ENCODE measurements at places on chromosomes 5 and 9.

- no peak for DNase-seq
Observed at GRCh38 chr5:108181975-108182374, 199.9 kb downstream of the FBXL17 start.

DNA sequence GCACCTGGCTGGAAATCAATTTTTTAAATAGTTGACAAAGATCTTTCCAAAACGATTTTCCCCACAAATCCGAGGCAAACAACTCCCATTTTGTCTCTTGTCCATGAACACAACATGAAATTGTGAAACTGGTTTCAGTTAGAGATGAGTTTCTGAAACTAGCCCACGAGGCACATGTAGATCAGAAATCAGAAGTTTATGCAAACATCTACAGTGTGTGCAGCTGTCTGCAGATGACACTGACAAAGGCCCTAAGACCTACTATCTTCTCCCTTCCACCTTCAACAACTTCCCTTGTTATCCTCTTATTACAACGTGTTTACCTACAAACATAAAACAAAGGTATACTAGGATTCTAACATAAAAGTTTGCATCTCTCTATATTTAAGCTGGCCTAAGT, 183.3 kb downstream of the DIRAS2 start:
- DNase-seq, result no peak

GRCh38 chr9:127614961-127615360, 2.9 kb downstream of the STXBP1 start:
- DNase-seq, result no peak

DNA sequence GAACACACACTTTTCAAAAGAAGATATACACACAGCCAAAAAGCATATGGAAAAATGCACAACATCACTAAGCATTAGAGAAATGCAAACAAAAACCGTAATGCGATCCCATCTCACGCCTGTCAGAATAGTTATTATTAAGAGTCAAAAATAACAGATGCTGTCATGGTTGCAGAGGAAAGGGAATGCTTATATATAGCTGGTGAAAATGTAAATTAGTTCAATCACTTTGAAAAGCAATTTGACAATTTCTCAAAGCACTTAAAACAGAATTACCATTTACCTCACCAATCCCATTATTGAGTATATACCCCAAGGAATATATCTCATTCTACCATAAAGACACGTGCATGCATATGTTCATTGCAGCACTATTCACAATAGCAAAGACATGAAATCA, 126.8 kb upstream of the MRPS30 start:
- DNase-seq, result no peak

- no peak for DNase-seq
Observed at GRCh38 chr5:179143446-179143845, 83.3 kb downstream of the ZNF354C start.

DNA sequence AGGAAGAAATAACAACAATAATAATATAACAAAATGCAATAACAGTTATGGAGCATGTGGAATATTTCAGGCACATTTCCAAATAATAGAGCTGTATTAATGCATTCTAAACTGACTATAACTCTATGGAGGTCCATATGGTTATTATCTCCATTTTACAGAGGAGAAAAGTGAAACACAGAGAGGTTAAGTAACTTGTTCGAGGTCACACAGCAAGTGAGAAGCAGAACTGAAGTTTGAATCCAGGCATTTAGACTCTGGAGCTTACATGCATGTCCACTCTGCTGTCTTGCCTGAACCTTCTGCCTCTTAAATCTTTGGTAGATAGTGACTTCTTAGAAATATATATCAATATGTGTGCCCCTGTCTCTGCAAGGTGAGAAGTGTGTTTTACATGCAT, 350.8 kb downstream of the GADD45G start:
- no peak for DNase-seq

DNA sequence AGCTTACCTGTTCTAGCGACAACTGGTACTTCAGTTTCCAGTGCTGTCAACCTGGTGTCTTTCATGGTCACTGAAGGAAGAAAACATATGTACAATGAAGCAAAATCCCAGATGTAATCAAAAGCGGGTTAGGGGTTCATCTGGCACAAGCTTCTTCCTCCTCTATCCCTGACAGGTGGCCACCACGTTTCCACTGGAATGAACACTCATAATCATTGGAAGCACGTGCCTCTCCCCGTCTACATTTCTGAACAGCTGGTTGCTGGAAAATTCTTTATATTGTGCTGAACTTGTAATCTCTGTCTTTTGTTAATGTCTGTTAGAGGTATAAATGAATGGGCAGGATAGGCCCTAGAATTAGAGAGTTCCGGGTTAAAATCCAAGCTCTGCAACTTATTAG, 9.4 kb downstream of the TSC1 start:
- no peak for DNase-seq

DNA sequence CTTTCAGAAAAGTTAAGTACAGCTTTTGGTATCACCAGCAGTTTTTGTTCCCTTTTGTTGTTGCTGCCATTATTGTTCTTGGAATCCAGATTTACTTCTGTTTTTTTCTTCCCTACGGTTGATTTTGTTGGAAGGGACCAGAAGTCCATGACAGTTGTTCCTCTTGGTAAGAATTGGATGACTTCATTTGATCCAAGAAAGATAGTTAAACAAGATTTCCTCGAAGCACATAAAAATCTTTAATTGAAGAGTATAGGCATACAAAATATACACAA, 65.4 kb downstream of the CDC42SE2 start:
- no peak for DNase-seq

- no peak for DNase-seq
Observed at GRCh38 chr5:144033486-144033885, 137.0 kb downstream of the YIPF5 start.

- DNase-seq, result peak; percentile 61
Observed at GRCh38 chr5:38446029-38446522, 110.4 kb downstream of the LIFR start.

- DNase-seq, result no peak
Observed at GRCh38 chr9:27533311-27533710, 3.7 kb upstream of the MOB3B start.

DNA sequence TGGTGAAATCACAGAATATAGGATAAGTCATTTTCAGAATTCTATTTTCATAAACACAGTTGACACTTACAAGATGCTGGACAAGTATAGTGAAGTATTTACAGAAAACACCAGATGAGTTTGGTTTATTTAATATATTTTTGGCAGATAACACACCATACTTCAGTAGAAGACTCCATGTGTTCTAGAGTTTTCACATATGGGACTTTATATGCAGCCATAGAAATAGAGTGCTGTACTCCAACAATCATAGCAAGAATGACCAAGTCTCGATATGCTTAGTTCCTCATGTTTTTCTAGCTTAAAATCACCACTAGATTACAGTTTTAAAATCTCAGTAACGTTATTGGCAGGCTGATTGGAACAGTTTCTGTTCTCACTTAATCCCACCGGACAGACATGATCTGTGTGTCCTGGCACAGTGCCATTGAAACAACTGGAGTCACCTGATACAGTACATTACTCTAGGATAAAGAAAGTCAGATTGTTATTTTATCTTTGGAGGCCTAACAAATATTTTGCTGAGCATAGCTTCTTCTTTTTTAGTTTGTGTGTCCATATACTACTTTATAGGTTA, 45.8 kb upstream of the ERBIN start:
- no peak for DNase-seq

DNA sequence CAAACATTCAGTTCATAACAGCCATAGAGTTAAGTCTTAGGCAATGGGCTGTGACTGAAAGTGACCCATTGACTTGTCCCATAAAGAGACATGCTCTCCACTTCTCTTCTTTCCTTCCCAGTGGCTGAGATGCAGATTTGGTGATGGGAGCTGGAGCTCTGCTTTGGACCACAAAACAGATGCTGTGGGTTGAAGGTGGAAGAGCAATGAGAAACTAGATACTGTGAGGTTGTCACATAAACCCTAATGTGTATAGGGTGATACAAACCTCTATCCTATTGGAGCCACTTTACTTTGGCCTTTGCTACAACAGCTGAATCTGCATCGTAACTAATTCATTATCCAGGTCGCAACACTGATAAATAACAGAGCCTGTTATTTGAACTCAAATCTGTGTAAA, 192.0 kb downstream of the TTC39B start:
- DNase-seq, result no peak

Data from testis (tissue), 5 donors.